ENCODE measurements at places on chromosomes 16 and 17. TPM values are rescaled to one million over a fixed set of nuclear protein-coding genes. Genes with fewer than 3 reads are reported as not detected.

- H3K27ac ChIP-seq = no peak overlapping the region
- no peaks in the 10 kb centered on the region for H3K4me1 ChIP-seq
Measured at GRCh38 chr16:80778703-80779102, 25.7 kb downstream of the CDYL2 start.

DNA sequence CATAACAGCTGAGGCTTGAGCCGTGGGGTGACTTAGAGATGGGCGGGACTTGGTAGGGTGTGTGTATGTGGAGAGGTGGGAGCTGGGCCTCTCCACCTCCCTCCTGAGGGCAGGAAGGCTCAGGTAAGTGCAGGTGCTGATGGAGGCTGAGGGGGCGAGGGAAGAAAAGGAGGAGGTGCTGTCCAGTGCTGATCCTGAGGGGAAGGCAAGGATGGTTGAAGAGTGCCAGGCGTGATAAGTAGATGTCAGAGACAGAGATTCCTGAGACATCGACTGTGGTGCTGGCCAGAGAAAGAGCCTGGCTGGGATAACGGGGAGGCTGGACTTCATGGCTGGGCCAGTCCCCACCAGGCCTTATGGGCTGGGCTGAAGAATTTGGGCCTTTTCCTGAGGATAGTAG is 159.1 kb downstream of the SDK2 start:
- H3K36me3 ChIP-seq = no peaks in the 10 kb centered on the region
- no peaks in the 10 kb centered on the region for H3K4me1 ChIP-seq
- H3K27ac ChIP-seq = no peak overlapping the region
- H3K4me3 ChIP-seq = no peak overlapping the region
- H3K27me3 ChIP-seq = no peaks in the 10 kb centered on the region

- no peak for DNase-seq
- H3K27ac ChIP-seq = no peak overlapping the region
- no peaks in the 10 kb centered on the region for H3K27me3 ChIP-seq
- no peak overlapping the region for H3K4me3 ChIP-seq
- no peaks in the 10 kb centered on the region for H3K36me3 ChIP-seq
Measured at GRCh38 chr16:51849715-51850114, 697.2 kb downstream of the TOX3 start.

- no peak overlapping the region for H3K4me3 ChIP-seq
- no peak overlapping the region for H3K27ac ChIP-seq
- H3K27me3 ChIP-seq = peaks cover 100% of the 10 kb centered on the region
- no peaks in the 10 kb centered on the region for H3K36me3 ChIP-seq
- DNase-seq = no peak
Measured at GRCh38 chr17:39599665-39600231, 8.0 kb downstream of the NEUROD2 start.

DNA sequence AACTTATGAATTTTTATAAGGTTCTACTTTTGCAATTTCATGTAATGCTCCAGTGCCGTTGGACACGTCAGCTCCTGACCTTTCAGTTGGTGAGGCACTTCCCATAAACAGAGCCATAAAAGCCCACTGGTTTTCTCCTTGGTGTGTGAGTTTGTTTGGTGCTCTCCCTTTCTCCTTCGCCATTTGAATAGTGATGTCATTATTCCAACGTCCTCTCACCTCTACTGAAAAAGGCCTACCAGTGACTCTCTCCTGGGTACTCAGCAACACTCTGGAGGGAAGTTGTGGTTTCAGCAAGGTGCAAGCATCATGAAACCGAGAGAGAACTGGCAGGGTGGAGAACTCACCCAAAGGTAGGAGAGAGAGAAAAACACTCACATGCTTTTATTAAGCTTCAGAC is 29.6 kb upstream of the HNF1B start:
- H3K4me3 ChIP-seq = no peak overlapping the region
- no peak overlapping the region for H3K27ac ChIP-seq
- peaks cover 3% of the 10 kb centered on the region for H3K27me3 ChIP-seq
- no peaks in the 10 kb centered on the region for H3K4me1 ChIP-seq
- DNase-seq = no peak

DNA sequence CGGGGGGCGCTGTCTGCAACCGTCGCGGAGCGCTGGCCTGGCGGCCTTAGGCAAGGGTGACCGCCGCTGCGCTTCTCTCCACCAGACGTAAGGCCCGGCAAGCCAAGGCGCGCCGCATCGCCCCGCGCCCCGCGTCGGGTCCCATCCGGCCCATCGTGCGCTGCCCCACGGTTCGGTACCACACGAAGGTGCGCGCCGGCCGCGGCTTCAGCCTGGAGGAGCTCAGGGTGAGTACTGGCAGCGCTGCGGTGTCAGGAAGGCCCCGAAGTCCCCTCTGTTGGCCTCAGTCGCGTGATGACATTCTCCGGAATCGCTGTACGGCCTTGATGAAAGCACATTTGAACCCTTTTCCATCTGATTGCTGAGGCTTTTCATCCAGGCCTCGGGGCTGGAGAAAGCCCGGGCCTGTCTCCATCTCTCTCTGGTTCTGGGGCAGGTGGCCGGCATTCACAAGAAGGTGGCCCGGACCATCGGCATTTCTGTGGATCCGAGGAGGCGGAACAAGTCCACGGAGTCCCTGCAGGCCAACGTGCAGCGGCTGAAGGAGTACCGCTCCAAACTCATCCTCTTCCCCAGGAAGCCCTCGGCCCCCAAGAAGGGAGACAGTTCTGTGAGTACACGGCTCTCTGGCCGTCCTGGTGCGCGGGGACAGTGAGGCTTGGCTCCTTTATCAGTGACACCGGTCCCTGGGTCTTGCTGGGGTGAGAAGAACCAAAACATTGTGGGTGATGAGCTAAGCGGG is 831 bp downstream of the RPL13 start:
- peaks cover 64% of the 10 kb centered on the region for H3K4me1 ChIP-seq
- no peak for DNase-seq
- H3K27ac ChIP-seq = peak overlapping the region; percentile 100
- H3K4me3 ChIP-seq = peak overlapping the region; percentile 96
- no peaks in the 10 kb centered on the region for H3K27me3 ChIP-seq
- peaks cover 46% of the 10 kb centered on the region for H3K36me3 ChIP-seq

- H3K4me1 ChIP-seq = no peaks in the 10 kb centered on the region
- no peak for DNase-seq
- H3K27me3 ChIP-seq = peaks cover 37% of the 10 kb centered on the region
- H3K36me3 ChIP-seq = no peaks in the 10 kb centered on the region
- no peak overlapping the region for H3K27ac ChIP-seq
- H3K4me3 ChIP-seq = no peak overlapping the region
Measured at GRCh38 chr16:23052908-23053580, 96.2 kb downstream of the USP31 start.

GRCh38 chr16:56763291-56763916 is 33.5 kb downstream of the NUP93 start:
- H3K36me3 ChIP-seq = peaks cover 22% of the 10 kb centered on the region
- no peak overlapping the region for H3K27ac ChIP-seq
- no peak overlapping the region for H3K4me3 ChIP-seq
- no peak for DNase-seq
- H3K4me1 ChIP-seq = peaks cover 11% of the 10 kb centered on the region
- no peaks in the 10 kb centered on the region for H3K27me3 ChIP-seq

- H3K36me3 ChIP-seq = no peaks in the 10 kb centered on the region
- no peaks in the 10 kb centered on the region for H3K27me3 ChIP-seq
- DNase-seq = no peak
- peaks cover 33% of the 10 kb centered on the region for H3K4me1 ChIP-seq
- H3K4me3 ChIP-seq = no peak overlapping the region
Measured at GRCh38 chr17:4708436-4708835, 2.0 kb upstream of the ARRB2 start.

- no peaks in the 10 kb centered on the region for H3K27me3 ChIP-seq
- peaks cover 61% of the 10 kb centered on the region for H3K4me1 ChIP-seq
- H3K36me3 ChIP-seq = peaks cover 15% of the 10 kb centered on the region
- peak overlapping the region; percentile 72 for H3K4me3 ChIP-seq
Measured at GRCh38 chr17:7014995-7015958, 2.9 kb downstream of the RNASEK start.

DNA sequence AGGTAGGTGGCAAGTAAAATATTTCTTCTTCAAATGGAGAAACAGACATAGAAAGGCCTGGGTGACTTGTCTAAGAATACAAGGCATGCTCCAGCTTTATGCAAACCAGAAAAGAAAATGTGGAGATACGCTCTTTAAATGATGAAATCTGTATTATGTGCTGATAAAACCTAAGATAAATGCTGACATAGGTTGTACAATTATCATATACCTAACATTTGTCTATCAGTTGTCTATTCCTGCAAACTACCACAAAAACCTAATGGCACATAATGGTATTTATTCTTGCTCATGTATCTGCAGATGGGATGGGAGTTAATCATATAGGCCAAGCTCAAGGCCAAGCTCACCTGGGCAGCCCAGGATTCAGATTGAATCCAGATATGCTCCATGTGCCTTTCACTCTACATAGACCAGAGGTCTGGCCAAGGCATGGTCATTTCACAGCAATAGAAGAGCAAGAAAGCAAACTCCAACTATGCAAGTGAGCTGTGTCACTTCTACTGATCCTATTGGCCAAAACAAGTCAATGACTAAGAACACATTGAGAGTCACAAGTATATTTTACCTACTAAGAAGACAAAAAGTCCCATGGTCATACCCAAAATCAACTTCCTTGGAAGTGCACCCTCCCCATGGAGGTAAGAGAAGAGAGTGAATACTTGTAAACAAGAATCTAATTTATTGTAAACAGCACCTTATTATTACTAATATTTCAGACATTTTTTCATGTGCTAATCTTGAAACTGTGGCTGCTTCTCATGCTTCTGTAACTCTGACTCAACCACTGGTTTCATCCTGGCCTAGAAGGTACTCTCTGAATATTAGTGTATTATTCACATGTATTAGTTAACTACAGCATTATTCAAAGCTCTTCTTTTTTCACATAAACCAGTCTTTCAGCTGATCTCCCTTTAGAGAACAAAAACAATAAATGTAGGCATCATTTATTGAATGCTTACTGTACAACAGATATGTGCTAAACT is 270.7 kb upstream of the SOX9 start:
- DNase-seq = no peak
- no peak overlapping the region for H3K27ac ChIP-seq
- no peak overlapping the region for H3K4me3 ChIP-seq
- H3K4me1 ChIP-seq = no peaks in the 10 kb centered on the region
- H3K27me3 ChIP-seq = no peaks in the 10 kb centered on the region

- H3K27me3 ChIP-seq = no peaks in the 10 kb centered on the region
- no peak overlapping the region for H3K27ac ChIP-seq
- H3K4me1 ChIP-seq = peaks cover 15% of the 10 kb centered on the region
- DNase-seq = no peak
- no peaks in the 10 kb centered on the region for H3K36me3 ChIP-seq
Measured at GRCh38 chr16:4046221-4046620, 70.0 kb downstream of the ADCY9 start.

Gene QPRT
- total RNA-seq = 11.0 TPM

Gene FLYWCH1
- total RNA-seq = 34.7 TPM

Gene SLC13A2
- not detected for total RNA-seq

Gene CHST4
- total RNA-seq = 0.27 TPM

Gene TRIM65
- 32.4 TPM for total RNA-seq

Gene SLC6A2
- not detected for total RNA-seq

Gene FZD2
- total RNA-seq = 7.4 TPM

Gene GNGT2
- 21.1 TPM for total RNA-seq

Gene KRTAP9-2
- total RNA-seq = not detected

Gene KRTAP9-8
- total RNA-seq = not detected

Data from lower lobe of right lung (tissue), 2 donors.